ENCODE measurements at places on chromosomes 12 and 14.

GRCh38 chr12:107884769-107885694, 110.5 kb downstream of the ASCL4 start:
- peak; percentile 3 for DNase-seq

DNA sequence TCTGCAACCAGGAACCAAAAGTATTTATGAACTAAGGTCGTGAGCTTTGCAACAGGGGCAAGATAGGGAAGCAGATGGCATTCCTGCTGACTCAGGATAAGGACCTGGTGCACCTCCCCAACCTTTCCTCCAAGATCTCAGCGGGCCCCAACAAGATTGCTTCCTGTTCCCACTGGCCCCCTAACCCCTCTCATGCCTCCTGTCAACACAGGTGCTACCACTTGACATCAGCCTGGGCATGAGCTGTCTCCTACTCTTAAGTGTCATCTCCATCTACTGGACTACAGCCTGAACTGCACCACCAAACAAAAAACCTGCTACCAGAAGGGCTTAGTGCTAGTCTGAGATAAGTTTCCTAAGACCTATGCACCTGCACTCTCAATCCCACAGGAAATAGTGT, 32.7 kb downstream of the MED6 start:
- DNase-seq, result no peak

DNA sequence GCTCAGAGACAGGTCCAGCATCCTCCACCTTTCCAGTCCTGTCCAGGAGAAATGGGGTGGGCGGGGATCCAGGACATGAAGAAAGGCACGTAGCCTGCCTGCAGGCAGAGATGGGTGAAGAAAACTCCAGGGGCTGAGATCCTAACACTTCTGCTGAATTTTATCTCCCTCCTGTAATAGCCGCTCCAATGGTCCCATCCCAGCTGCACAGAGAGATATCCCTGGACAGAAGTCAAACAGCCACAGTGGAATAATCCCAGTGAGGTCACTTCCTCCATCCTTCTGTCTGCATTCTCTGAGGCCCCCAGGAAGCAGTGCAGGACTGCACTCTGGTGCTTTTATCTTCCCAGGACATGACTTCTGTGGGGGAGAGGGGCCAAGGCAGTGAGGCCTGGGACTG, 26.3 kb downstream of the KRT18 start:
- no peak for DNase-seq

DNA sequence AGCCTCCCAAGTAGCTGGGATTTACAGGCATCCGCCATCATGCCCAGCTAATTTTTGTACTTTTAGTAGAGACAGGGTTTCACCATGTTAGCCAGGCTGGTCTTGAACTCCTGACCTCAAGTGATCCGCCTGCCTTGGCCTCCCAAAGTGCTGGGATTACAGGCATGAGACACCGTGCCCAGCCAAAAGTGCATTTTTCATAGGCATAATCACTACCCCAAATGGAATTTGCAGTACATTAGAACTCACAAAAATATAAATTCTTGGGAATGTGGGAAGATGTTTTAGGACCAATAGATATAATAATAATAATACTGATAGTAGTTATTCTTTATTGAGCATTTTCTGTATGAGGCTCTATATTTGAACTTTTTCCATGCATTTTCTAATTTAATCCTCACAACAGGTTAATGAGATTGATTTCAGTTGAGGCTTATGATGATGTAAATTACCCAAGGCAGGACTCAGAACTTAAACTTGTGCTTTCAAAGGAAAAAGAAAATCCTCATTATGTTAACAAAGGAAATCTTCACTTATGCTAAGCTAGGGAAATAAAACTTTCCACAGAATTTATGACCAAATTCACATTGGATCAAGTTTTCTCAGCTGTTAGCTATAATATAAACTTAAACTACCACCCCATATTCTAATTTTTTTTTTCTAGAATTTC, 121.6 kb downstream of the SRGAP1 start:
- DNase-seq, result no peak

DNA sequence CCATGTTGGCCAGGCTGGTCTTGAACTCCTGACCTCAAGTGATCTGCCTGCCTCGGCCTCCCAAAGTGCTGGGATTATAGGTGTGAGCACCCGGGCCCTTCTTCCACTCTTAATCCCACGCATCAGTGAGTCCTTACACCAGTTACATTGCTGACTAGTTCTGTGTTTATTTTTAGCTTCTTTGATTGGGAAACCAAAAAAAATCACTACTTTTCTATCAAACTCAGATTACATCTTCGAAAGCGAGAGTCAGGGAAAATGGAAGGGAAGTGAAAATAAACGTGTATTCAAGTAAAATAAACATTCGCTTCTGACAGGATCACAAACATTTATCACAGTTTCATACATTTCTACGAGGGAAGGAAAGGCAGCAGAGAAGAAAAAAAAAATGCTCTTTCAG, 32.2 kb downstream of the FGD6 start:
- no peak for DNase-seq

- DNase-seq, result no peak
These were observed 849 bp downstream of the WNT1 start for GRCh38 chr12:48978741-48979601.

GRCh38 chr12:26088998-26089397, 35.8 kb downstream of the BHLHE41 start:
- DNase-seq, result no peak

DNA sequence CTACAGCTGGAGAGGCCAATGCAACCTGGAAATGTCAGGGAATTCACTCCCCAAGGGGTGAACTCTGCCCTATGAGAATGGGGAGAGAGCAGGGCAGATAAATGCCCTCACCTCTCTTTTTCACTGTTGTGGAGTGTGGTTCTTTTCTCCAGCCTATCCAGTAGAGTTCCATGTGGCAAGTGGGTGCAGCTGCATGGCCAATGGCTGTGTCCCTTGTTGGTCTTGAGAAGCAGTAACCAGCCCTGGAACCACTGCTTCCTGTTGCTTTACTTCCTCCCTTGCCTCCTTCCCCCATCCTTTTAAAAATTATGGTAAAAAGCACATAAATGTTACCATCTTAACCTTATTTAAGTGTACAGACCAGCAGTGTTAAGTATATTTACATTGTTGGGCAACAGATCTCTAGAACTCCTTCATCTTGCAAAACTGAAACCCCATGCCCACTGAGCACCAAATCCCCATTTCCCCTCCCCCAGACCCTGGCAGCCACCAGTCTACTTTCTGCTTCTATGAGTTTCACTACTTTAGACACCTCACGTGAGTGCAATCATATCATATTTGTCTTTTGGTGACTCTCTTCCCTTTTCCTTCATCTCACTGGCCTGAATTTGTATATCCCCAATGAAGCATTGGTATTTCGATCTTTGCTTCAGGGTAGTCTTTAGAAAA, 77.0 kb upstream of the GRIP1 start:
- no peak for DNase-seq

- DNase-seq, result no peak
These were observed 227.2 kb downstream of the CHST11 start for GRCh38 chr12:104683831-104684503.

GRCh38 chr12:2152134-2152533, 99.3 kb downstream of the CACNA1C start:
- DNase-seq, result no peak

- DNase-seq, result no peak
These were observed 135.7 kb downstream of the RPAP3 start for GRCh38 chr12:47570151-47570550.

DNA sequence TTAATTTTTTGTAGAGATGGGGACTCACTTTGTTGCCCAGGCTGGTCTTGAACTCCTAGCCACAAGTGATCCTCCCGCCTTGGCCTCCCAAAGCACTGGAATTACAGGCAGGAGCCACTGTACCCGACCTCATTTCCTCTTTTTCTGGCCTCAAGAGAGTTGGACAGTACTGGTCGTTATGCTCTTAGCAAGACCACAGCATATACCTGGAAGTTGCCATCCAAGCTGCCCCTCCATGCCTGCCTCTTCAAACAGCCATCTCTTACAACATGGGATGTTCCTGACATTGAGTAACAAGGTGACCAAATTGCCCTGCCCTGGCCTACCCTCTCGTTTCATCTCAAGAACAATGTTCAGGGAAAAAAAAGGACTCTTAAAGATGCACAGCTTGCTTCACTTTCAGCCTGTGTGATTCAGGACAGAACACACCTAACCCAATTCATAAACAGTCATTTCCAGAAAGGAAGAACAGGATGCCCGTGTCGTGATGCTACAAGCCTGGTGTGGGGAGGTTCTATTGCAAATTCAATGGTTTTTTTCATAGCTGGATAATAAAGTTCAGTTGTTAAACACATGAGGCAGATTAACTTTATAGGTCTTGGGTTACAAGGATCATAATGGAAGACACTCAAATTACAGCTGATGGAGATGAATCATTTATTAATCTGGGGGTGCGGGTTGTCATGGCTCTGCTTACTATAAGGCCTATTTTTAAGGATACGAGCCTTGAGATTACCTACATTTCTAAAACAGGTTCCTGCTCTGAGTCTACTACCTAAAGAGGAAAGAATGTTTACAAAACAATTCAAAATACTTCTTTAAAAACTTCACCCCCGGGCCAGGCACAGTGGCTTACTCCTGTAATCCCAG, 11.9 kb downstream of the GLTP start:
- DNase-seq, result no peak

DNA sequence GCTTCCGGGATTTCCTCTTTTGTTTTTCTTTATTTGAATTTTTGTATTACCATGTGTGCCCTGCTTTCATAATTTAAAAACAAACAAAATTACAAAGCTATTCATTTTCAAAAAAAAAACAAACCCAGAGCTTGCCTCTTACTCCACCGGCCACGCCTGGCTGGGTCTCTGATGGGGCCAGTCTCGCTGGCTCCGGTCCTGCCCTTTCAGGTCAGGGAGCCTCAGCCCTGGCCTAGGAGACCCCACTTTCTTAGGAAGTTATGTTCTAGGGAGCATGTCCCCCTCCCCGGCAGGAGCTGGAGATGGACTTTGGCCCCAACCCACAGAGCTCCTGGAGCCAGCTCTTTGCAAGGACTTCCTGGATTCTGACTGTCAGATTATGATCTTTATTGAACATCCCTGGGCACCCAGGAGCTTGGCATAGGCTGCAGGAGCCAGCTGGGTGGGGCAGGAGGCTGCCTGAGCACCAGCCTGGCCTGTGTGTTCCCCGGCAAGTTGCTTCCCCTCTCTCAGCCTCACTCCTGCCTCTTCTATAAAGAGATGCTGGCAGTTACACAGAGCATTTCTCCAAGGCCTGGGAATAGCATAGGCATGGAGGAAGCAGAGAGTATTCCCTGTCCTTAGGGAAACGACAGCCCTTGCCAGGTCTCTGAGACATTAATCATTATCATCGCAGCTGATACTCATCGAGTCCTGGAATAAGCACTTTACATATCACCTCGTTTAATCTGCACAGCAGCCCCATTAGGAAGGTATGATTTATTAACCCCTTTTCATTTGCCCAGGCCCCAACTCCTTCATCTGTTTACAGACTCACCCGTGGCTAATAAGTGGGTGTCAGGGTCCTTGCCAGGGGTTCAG, 3.5 kb downstream of the DEGS2 start:
- DNase-seq, result no peak

- DNase-seq, result no peak
These were observed 738 bp upstream of the VPS37B start for GRCh38 chr12:122896662-122897061.

DNA sequence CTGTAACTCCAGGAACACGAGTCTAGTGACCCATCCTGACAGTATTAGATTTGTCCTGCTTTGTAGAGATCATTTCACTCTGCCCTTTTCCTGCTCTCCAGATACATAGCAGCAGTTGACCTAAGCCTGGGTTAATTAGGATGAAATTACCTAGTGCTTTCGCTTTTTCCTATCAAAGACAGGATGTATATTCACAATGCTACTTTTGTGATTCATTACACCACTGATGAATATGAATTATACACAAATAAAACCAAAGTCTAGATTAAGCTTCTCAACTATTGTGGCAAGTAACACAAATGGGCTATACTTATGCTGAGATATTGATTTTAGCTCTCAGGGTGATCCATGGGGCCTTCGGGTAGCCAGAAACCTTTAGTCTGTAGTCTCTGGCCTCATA, 17.9 kb downstream of the CERS5 start:
- no peak for DNase-seq

DNA sequence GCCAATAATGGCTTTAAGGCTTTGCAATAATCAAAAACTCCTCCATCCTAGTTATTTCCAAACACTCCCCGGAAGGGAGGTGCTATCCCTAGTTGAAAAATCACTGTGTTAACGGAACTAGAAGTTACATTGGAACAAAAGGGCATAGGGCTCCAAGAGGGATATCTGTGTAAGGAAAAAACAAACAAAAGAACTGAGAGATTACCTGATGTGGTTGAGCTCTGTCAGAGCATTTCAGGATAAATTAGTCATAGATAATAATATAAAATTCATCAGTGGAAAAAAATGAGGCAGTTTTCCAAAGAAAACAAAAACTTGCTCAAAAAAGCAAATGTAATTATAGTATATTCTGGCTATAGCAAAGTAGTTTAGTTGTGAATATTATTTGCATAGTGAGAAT, 27.4 kb upstream of the PAPLN start:
- DNase-seq, result no peak

- peak; percentile 52 for DNase-seq
These were observed at the start of gene INF2 for GRCh38 chr14:104689109-104689880. INF2 (plus strand) TSS chr14:104689618; CDS start chr14:104701366, 11,748 bp downstream.

- no peak for DNase-seq
These were observed 91.0 kb downstream of the LRRC74A start for GRCh38 chr14:76917158-76917596.

DNA sequence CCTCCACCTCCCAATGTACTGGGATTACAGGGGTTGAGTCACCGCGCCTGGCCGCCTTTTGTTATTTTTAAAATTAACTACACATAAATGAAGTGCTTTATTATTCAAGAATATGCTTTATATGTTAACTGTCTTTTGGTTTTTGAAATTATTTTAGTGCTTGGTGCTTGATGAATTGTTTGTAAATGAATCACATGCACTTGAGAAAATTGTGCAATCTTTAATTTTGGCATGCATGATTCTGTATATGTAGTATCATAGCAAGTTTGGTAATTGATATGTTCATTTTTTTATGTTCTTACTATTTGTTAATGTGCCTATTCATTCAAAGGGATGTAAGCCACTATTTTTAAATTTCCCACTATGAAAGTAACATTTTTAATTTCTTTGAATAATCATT, 440.9 kb downstream of the NAV3 start:
- no peak for DNase-seq

GRCh38 chr14:36647417-36647823, 14.2 kb upstream of the PAX9 start:
- no peak for DNase-seq

DNA sequence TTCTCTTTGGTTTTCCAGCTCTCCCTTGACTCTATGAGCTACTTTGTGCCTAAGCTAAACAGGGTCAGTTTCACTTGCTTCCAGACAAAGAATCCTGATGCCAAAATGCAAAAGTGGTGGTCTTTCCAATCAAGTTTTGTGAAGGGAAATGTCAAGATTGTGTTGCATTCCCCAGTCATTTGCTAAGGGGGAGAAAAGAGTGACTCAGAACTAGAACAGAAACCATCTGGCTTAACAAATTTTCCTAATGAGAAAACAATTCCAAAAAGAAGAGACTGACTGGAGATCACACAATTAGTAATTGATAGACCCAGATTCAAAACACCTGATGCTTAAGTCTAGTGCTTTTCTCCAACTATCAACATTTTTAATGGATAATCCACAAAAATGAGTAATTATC, 235.1 kb upstream of the DIO2 start:
- no peak for DNase-seq

Measured in stimulated activated CD4-positive, alpha-beta T cell treated with anti-CD3 and anti-CD28 coated beads, Interleukin-1b, Interleukin-23, amount 100 ng/mL, for 4 hours (primary cell).